A549 (cell line): ENCODE measurements at places on chromosomes 5 and 9.

DNA sequence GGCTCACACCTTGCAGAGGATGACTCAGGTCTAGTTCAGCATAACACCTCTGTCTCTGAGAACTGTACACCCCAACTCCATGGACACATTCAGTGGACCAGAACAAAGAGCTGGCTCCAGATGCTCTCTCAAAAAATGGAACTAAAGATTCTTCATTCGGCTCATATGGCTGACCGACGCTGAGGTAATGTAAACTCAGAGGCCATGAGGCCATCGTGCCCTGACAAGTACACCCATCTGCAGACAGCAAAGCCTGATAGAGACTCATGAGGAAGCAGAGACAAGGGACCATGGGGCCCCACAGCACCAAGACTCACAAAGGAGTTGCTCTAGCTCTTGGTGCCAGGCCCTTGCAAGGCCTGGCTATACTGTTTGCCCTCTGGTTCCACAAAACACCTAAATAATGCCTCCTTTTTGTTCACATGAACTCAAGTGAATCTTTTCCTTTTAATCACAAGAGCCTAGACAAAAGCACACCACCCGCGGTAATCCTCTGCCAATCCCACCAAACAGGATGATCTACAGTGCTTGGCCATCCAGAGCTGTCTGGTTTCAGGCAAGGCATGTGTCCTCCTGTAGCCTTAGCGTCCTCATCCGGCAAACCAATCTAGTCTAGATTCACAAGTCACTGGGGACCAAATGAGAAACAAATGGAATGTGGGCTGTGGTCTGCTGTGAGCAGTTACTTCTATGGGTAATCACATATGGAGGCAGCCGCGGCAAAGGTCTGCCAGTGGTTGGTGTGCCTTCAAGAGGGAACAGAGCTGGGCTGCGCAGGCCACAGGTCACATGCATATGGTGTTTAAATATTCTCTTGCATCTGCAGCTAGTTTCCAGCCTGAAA lies 22.7 kb downstream of the MED27 start:
- no peak for DNase-seq

DNA sequence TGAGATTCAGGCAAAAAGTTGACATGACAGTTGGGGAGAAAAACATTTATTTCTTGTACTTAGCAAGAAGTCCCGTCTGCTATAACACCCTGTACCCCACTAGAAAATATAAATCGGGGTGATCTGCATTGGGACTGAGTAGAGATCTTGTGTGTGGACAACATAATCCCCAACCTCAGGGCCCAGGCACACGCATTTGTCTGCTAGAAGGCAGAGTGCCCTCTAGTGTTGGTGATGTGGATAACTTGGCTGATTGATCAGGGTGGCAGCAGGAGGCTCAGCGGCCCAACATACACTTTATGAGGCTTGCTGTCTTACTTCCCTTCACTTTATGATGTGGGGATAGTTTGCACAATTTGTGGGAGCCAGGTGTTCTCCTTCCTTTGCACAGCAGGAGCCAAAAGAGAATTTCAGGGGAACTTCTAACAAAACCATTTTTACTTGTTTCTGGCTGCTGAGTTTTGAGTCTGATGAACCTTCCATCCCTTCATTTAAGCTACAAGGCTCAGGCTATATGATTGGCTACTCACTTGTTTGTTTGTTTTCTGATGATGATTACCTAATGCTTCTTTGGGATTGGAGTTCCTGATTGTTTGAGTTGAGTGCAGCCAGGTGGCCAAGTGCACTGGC lies 263.2 kb downstream of the DMAC1 start:
- DNase-seq, result peak; percentile 54

GRCh38 chr5:181223729-181224389 lies 778 bp downstream of the TRIM41 start:
- DNase-seq, result no peak

DNA sequence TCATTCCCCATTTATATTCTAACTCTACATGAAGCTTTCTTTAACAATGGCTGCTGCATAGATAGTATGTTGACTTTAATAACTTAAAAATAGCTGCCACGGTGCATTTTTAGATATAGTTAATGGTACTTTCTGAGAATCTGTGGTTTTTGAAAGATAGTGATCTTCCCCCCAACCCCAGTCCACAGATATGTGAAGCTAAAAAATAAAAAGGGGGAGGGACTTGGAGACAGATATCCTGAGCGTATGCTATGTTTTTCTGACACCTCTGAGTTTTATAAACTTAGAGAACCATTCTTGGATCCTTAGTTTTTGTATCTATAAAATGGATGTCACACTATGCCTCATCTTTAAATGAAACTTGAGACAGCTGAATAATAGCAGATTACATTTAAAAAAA lies 120.5 kb downstream of the SNX18 start:
- DNase-seq, result no peak

DNA sequence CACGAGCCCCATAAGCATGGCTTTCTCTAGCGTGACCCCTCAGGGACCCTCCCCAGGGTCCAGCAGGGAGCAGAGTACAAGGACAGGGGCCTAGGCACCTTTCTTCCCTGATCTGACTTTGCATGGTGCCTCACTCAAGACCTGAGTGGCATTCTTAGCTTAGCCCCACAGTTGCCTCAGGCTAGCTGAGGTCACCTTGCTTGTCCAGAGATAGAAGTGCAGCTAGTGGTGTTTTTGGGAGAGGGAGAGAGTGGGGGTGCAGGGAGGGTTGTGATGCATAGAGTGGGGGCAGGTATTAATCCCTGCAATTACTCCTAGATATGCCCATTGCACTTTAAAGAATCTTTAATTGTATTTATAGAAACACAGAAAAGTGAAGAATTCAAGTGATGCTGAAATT lies 8.4 kb upstream of the TRIO start:
- DNase-seq, result no peak
